Activated CD8-positive, alpha-beta memory T cell treated with anti-CD3 and anti-CD28 coated beads, Interleukin-2, amount 50 U/mL, for 48 hours (primary cell): ENCODE measurements at places on chromosomes 4 and X.

GRCh38 chr4:30801876-30802275, 81.7 kb downstream of the PCDH7 start:
- no peak for DNase-seq

- no peak for DNase-seq
These were observed 97.9 kb upstream of the MYOZ2 start for GRCh38 chr4:119037709-119038108.

DNA sequence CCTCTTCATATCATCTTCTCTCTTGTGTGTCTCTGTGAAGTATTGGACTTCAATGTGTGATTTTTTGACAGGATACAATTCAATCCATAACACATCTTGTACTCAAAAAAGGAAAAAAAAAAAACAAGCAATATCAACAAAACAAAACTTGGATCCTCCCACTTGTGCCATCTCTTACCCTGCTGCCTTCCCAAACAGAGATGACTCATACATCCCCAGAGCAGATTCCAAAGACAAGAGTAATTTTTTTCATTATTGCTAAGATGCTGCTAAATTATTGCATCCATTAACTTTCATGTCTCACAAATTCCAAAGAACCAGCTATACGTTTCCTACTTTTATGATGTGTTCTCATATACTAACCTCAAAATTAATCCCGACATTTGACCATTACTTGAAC, 479.2 kb downstream of the GBA3 start:
- DNase-seq, result no peak

- no peak for DNase-seq
These were observed 25.2 kb downstream of the PPP1R2C start for GRCh38 chrX:42752730-42753129.

DNA sequence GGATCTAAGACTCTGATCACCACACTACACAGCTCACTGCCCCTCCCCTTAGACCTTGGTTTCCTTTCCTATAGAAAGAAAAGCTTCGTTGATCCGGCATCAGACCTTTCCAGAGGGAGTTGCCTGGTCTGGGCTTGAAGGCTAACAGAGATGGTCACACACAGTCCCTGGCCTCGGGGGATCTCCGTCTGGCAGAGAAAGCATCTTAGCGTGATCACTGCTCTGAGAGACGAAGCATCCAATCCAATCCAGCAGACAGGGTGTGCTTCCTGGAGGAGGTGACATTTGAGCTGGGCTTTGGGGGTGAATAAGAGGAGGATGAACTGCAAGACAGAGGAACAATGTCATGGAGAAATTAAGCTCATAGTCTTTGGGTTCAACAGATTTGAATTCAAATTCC, 49.5 kb downstream of the HTRA3 start:
- DNase-seq, result peak; percentile 20

GRCh38 chr4:54800831-54801530, 143.2 kb downstream of the KIT start:
- no peak for DNase-seq

GRCh38 chr4:99637174-99637573, 20.5 kb downstream of the C4orf54 start:
- no peak for DNase-seq

- no peak for DNase-seq
These were observed 1778.2 kb upstream of the PCDH10 start for GRCh38 chr4:131370846-131371245.

DNA sequence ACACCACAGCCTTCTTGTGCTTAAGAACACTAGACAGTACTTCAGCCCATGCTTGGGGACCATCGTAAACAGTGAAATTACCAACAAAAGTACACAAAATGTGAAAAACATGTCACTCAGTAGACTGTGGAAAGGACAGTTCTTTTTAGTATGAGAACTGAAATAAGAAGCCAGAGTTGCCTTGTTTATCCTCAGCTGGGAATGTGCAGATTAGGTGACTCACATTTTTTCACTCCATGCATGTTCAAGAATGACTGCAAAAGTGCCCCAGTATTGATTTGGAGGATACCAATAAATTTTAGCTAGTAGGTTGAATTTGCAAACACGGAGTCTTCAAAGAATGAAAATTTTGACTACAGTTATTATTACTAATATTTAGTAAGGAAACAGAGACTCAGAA, 23.1 kb upstream of the BMP3 start:
- no peak for DNase-seq

GRCh38 chrX:130909469-130910136, 6.6 kb upstream of the ENOX2 start:
- no peak for DNase-seq

DNA sequence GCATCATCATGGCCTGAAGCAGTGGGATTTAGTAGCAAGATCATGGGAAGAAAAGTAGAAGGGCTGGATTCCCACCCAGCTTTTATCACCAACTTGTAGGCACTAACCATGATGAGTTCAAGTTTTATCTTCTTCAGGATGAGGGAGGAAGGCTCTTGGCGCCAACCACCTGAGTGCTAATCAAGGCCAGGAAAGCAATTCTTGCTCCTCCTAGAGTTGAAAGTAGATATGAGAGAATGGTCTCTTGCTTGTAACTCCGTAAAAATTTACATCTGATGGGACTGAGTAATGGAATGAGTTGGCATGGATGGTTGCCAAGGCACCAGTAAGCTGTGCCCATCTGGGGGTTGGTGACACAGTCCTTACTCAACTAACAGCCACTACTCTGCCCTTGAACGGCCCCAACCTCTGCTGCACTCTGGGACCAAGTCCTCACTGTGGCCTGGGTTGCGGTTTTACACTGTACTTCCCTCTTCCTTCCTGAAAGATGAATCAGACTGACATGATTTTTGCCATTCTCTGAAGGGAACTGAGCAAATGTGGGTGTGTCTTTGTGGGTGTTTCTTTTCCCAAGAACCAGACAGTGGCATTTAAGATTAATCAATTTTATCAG, 39.4 kb upstream of the NDP start:
- peak; percentile 60 for DNase-seq

DNA sequence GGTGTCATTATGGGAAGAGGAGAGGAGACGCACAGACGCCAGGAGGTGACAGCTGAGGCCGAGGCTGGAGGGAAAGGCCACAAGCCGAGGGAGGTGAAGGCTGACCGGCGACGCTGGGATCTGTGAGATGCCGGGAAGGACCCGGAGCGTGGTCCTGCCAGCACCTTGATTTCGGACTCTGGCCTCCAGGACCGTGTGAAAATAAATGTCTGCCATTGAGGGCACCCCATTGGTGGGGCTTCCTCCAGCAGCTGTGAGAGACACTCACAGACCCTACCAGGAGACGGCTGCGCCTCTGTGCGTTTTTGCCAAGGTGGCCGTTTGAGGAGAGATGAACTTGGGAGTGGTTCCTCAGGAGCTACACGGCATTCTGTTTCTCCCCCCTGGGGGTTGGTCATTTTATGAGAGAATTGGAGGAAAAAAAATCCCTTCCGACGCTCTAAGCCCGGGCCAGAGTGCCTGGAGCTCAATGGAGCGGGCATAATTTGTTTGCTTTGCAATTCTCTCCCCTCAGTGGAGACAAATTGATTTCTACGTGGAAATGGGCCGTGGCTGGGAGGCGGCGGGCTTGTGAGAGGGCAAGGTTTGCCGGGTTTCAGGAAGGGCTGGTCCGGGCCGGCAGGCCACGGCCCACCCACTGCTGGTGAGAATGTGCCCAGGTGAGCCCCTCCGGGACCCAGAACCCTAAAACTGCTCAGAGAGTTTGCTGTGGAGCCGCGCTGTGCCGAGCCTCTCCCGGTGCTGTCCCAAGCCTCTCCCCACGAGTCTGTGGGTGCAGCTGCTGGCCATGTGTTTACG, 53.9 kb downstream of the CPZ start:
- DNase-seq, result no peak

- no peak for DNase-seq
These were observed 64.6 kb downstream of the CLDN22 start for GRCh38 chr4:183255487-183255886.

GRCh38 chr4:112927544-112927943, 121.9 kb upstream of the ANK2 start:
- DNase-seq, result no peak
